ENCODE measurements at places on chromosomes 7 and 10. TPM values are rescaled to one million over a fixed set of nuclear protein-coding genes. Genes with fewer than 3 reads are reported as not detected.

- H3K27ac ChIP-seq, result no peak overlapping the region
- H3K27me3 ChIP-seq, result no peaks in the 10 kb centered on the region
- no peak for DNase-seq
- no peaks in the 10 kb centered on the region for H3K36me3 ChIP-seq
- H3K4me3 ChIP-seq, result no peak overlapping the region
- no peaks in the 10 kb centered on the region for H3K4me1 ChIP-seq
These were observed 155.4 kb upstream of the CACNA2D1 start for GRCh38 chr7:82598958-82599357.

GRCh38 chr7:155401231-155401630 is 56.7 kb upstream of the EN2 start:
- no peak for DNase-seq
- no peaks in the 10 kb centered on the region for H3K4me1 ChIP-seq
- peaks cover 6% of the 10 kb centered on the region for H3K36me3 ChIP-seq
- H3K27ac ChIP-seq, result no peak overlapping the region

Gene BLNK
- not detected for total RNA-seq

DNA sequence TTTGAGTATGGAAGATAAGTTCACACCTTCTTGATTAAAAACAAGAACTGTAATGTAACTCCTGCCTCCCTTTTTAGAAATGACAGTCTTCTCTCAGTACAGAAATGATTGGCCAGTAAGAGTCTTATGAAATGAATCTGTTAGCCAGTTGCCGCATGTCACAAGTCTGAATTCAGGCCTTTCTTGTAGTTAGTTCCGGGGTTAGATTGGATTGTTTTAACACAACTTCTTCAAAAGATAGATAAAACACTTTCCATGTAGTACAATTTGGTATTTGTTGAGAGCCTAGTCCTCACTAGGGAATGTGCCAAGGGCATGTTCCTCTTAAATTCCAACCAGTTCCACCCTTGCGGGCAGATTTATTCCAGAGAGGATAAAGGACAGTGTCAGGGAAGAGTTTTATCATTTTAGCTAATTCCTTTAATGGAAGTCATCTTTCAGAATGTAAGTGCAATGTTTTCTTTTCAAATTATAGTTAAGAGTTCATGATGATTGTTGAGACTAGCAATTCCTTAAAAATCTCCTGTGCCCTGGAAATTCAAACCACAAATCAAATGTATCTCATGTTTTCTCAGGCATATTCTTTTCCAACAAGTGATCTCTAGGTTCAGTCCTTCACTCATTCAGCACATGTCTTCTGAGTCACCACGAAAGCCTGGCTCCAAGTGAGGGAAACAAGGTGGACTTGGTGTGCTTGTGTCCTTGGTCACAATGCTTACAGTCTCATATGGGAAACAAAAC is 4.1 kb downstream of the FHIP2A start:
- no peaks in the 10 kb centered on the region for H3K27me3 ChIP-seq
- peak overlapping the region; percentile 71 for H3K27ac ChIP-seq

- no peak overlapping the region for H3K27ac ChIP-seq
- no peaks in the 10 kb centered on the region for H3K36me3 ChIP-seq
- DNase-seq, result no peak
- no peak overlapping the region for H3K4me3 ChIP-seq
These were observed 299.9 kb downstream of the C7orf25 start for GRCh38 chr7:42611961-42612360.

DNA sequence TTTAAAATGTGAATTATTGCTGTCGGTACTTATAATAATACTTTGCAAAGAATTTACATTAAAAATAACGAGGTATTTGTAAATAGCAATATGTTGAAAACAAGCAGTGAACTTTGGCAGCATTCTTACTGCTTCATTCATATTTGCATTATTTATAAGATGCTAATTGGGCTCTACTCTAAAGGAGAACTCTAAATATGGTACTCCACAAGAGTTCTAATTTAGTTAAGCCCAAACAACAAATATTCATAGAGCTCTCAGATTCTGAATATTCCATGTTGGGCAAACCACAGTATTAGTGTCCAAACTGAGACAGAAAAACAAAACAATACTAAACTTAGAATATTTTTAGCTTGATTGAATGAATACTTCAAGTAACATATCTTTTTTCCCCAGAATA is 904.4 kb upstream of the LRRTM3 start:
- DNase-seq, result no peak
- H3K27ac ChIP-seq, result no peak overlapping the region
- no peaks in the 10 kb centered on the region for H3K4me1 ChIP-seq
- no peaks in the 10 kb centered on the region for H3K27me3 ChIP-seq

GRCh38 chr7:92246360-92247101 is 757 bp downstream of the ANKIB1 start:
- peaks cover 4% of the 10 kb centered on the region for H3K36me3 ChIP-seq
- H3K27ac ChIP-seq, result peak overlapping the region; percentile 100
- no peak for DNase-seq

All from T-helper 17 cell (primary cell).